ENCODE measurements at places on chromosomes 6 and 20.

- DNase-seq, result no peak
Measured at GRCh38 chr6:43283514-43283901, 14.6 kb upstream of the SLC22A7 start.

GRCh38 chr6:132063204-132063603, 112.0 kb upstream of the CCN2 start:
- DNase-seq, result peak; percentile 37

DNA sequence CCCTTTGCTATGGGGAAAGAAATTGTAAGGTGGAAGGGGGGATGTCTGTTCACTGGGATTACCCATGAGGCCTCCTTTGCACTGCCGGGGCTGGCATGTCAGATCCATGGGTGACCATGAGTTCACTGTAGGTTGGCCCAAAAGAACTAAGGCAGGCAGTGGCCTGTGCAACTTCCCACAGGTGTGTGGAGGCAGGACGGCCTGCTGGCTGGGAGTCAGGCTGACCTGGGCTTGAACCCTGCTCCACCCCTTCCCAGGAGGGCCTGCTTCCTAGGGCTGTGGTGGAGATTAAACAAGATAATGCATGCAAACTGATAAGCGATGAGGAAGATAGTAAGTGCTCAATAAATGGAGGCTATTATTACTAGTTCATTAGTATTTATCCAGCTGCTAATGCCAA, 163.0 kb downstream of the EYA2 start:
- DNase-seq, result no peak

- DNase-seq, result no peak
Measured at GRCh38 chr6:159655409-159655988, 37.5 kb downstream of the SOD2 start.

DNA sequence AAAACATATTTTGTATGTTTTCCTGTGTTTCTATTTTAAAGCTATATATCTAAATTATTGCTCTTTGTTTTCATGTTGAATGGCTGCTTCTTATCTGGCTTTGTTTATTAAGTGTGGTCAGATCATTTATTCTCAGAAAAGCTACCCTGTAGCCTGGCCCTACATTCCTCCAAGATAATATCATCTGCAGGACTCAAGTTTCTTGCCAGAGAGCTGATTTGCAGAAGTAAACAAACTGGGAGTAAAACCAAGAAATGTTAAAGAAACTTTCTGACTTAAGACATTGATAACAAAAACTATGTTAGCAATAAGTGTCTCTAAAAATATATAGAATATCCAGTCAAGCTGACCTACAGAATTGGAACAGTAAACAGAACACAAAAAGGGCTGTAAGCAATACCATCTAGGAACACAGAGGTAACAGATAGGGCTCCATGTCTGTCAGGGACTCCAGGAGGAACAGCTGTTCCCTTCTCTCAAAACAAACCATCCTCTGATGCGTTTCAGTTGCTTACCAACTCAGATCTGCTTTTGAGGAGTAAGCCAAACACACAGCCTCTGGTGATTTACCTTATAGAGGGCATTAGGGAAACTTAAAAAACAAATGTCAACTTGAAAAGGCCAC, 17.5 kb upstream of the CEP85L start:
- peak; percentile 57 for DNase-seq

DNA sequence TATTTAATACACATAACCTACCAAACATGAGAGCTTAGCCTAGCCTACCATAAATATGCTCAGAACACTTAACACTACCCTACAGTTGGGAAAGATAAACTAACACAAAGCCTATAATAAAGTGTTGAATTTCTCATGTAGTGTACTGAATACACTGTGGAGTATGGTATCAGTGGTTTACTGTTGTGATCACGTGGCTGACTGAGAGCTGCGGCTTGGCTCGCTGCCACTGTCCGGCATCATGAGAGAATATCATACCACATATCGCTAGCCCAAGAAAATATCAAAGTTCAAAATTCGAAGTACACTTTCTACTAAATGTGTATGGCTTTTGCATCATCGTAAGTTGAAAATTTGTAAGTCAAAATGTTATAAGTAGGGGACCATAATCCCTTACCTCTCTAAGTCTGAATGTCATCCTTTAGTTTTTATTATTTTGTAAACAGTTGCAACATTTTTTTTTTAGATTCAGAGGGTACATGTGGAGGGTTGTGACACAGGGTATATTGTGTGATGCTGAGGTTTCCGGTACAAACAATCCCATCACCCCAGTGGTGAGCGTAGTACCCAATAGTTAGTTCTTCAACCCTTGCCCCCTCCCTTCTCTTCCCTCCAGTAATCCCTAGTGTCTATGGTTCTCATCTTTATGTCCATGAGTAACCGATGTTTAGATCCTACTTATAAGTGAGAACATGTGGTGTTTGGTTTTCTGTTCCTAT, 14.6 kb upstream of the TAAR1 start:
- no peak for DNase-seq

DNA sequence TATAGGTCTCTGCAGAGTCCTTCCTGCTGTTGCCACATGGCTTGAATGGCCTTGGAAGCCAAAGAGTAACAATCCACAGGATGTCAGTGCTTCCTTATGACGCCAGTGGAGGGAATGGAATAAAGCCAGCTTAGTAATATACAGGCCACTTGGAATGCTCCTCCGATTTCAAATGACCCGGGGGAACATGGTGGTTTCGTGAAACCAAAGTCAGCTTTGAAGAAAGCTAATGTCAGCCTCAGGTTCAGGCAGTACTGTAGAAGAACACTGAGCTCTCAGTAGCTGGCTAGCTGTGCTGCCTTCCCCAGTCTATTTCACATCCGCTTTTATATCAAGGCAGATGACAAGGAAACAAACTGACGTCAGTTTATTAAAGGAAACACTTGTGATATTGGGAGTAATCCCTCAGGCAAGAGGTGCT, 189.1 kb downstream of the DTNBP1 start:
- peak; percentile 88 for DNase-seq

GRCh38 chr6:119436583-119436982, 87.0 kb upstream of the MAN1A1 start:
- no peak for DNase-seq

DNA sequence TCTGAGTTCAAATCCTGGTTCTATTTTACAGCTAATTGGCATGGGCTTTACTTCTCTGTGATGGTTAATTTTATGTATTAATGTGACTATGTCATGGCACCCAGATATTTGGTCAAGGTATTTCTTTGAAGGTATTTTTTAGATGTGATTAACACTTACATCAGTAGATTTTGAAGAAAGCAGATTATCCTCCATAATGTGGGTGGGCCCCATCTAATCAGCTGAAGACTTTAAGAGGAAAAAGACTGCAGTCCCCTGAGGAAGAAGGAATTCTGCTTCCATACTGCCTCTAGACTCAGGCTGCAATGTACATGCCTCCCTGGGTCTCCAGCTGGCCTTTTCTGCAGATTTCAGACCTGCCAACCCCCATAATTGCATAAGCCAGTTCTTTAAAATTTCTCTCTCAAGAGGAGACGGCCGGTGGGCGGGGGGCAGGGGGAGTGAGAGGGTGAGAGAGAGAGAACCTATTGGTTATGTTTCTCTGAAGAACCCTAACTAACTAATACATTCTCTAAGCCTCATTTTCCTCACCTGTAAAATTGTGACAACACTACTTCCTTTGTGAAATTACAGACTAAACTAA, 338.2 kb upstream of the PRDM1 start:
- DNase-seq, result no peak

GRCh38 chr20:32539817-32540675, 45.1 kb downstream of the NOL4L start:
- DNase-seq, result no peak

DNA sequence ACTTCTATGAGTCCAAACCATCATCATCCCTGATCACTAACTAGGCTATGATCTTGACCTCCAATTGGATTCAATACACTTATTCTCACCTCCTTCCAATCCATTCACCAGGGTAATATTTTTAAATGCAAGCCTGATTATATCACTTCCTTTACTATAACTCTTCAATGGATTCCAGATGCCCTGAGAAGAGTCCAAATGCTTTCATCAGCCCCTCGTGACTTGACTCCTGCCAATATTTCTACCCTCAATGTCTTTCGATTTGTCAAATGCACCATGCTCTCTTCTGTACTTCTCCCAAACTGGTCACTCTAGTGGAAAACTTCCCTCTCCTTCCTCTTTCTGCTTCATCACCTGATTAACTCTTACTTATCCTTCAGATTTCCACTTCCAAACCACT, 70.8 kb downstream of the CD164 start:
- DNase-seq, result peak; percentile 44

- DNase-seq, result no peak
Measured at GRCh38 chr6:88848870-88849269, 114.5 kb downstream of the RNGTT start.

- DNase-seq, result peak; percentile 64
Measured at GRCh38 chr6:105170059-105170458, 9.8 kb downstream of the POPDC3 start.

DNA sequence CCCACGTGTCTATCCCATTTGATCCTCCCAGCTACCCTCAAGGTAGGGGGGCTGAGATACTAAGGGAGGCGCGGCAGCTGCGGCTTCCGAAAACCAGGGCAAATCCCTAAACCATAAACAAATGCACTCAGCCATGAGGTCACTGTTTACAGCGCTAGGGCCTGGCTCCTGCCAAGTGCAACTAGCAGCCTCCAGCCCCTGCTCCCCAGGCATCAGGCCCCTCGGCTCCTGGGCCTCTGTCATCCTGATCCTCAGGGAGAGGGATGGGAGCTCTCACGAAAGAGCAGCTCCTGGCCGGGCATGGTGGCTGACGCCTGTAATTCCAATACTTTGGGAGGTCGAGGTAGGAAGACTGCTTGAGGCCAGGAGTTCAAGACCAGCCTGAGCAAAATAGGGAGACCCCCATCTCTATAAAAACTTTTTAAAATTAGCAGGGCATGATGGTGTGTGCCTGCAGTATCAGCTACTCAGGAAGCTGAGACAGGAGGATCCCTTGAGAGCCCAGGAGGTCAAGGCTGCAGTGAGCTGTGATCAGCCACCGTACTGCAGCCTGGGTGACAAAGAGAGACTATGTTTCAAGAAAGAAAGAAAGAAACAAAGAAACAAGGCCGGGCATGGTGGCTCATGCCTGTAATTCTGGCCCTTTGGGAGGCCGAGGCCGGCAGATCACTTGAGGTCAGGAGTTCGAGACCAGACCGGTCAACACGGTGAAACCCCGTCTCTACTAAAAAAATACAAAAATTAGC, 42.5 kb upstream of the TLDC2 start:
- DNase-seq, result peak; percentile 53

Data from GM23248 (cell line).